GM23248 (cell line): ENCODE measurements at places on chromosomes 7 and 10. TPM values are rescaled to one million over a fixed set of nuclear protein-coding genes. Genes with fewer than 3 reads are reported as not detected.

- peaks cover 25% of the 10 kb centered on the region for H3K4me1 ChIP-seq
- peak overlapping the region; percentile 68 for H3K4me3 ChIP-seq
- no peaks in the 10 kb centered on the region for H3K36me3 ChIP-seq
- no peaks in the 10 kb centered on the region for H3K27me3 ChIP-seq
- H3K27ac ChIP-seq = peak overlapping the region; percentile 93
Observed at GRCh38 chr10:50431133-50431532, 179.8 kb upstream of the ASAH2 start.

DNA sequence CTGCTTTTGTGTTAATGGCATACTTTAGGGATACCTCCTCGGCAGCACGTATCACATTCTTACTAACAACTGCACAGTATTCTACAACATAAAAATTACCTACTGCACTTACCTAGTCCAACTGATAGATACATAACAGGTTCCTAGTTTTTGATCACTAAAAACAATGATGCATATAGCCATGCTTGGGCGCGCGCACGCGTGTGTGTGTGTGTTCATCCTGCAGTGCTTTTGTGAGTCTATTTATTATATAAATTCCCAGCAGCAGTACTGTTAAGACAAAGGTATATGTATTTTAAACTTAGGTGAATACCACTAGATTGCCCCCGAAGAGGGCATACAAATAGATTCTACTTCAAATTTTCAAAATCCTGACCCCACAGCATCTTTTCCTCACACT lies 181.4 kb downstream of the ELMO1 start:
- no peaks in the 10 kb centered on the region for H3K36me3 ChIP-seq
- H3K4me1 ChIP-seq = no peaks in the 10 kb centered on the region
- no peak overlapping the region for H3K27ac ChIP-seq
- no peak overlapping the region for H3K4me3 ChIP-seq
- no peaks in the 10 kb centered on the region for H3K27me3 ChIP-seq

DNA sequence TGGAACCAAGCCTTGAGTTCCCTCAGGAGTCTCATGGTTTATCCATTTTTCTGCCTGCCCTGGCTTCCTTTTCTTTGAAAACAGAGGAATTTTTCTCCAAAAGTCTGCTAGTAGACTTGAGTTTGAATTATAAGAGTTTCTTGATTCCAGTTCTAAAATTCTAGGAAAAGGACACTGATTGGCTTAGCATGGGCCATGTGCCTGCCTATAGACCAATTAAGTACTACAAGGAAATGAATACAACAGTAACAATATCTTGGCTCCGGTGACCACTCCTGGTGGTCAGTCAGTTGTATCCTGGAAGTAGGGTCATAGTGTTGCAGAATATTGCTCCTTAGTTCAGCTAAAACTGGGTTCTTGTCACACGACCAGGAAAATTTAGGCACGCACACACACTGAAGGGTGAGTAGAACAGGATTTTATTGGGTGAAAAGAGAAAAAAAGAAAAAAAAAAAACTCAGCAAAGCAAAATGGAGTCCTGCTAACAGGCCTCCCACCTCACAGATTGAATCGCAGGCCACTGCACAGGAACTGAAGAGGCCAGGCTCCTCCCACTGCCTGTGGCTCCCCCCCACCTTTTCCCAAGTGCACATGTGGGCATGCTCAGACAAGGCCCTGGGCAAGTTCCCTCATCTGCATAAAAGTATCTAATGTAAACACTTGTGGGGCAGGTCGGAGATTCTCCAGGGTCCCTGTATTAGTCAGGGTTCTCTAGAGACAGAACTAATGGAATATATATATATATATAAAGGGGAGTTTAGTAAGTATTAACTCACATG lies 155.1 kb downstream of the LYZL1 start:
- DNase-seq = no peak
- H3K4me1 ChIP-seq = peaks cover 8% of the 10 kb centered on the region; the same call in 1 of the 2 replicates
- H3K4me3 ChIP-seq = no peak overlapping the region

DNA sequence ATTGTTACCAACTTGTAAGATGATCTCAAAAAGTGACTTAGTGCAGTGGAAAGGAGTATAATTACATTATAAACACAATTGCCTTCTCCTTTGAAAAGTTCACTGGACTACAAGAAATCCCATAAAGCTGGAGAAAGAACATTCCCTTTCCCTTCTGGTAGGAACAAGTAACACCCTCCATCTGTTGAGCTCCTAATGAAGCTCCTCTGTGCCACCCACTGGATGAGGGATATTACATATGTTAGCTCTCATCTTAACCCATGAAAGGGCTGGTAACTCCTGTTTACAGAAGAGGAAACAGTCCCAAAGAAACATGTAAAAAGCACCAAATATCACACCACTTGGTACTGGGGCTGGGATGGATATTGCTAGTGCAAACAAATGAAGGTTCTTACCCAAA lies 8.1 kb downstream of the PGAM1 start:
- peak overlapping the region; percentile 6; the same call in 1 of the 2 replicates for H3K27ac ChIP-seq
- no peaks in the 10 kb centered on the region for H3K27me3 ChIP-seq
- H3K4me3 ChIP-seq = no peak overlapping the region
- H3K36me3 ChIP-seq = peaks cover 43% of the 10 kb centered on the region
- no peak for DNase-seq

DNA sequence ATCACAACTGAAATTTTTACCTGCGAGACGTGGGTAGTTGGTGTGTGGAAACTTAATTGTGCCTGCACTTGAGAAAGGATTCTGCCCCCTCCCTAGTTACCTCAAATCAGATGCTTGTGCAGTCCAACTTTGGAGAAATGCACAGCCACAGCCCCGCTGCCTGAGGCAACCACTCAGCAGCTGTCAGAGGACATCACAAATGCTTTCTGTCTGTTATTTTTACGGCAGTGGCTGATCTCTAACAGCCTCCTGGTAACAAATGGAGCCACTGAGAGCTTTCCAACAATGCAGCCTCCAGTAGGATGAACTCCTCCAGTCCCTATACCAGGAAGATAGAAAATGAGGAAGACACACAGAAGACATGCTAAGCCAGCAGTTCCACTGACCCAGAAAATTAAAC lies 712.2 kb upstream of the GHITM start:
- no peak overlapping the region for H3K27ac ChIP-seq
- no peaks in the 10 kb centered on the region for H3K27me3 ChIP-seq
- H3K4me1 ChIP-seq = no peaks in the 10 kb centered on the region
- no peaks in the 10 kb centered on the region for H3K36me3 ChIP-seq

Gene OR9A2
- not detected in 2 replicates for total RNA-seq

Gene PCDH15
- total RNA-seq = not detected in 2 replicates

Gene UPP1
- total RNA-seq = 12.5 and 12.9 TPM in 2 replicates
